ENCODE measurements at places on chromosomes 11 and 22. TPM values are rescaled to one million over a fixed set of nuclear protein-coding genes. Genes with fewer than 3 reads are reported as not detected.
A peak's percentile ranks its signal among the peaks of the same experiment; 100 is the strongest.

The TSPAN32 gene
- 0.16 TPM for total RNA-seq

DNA sequence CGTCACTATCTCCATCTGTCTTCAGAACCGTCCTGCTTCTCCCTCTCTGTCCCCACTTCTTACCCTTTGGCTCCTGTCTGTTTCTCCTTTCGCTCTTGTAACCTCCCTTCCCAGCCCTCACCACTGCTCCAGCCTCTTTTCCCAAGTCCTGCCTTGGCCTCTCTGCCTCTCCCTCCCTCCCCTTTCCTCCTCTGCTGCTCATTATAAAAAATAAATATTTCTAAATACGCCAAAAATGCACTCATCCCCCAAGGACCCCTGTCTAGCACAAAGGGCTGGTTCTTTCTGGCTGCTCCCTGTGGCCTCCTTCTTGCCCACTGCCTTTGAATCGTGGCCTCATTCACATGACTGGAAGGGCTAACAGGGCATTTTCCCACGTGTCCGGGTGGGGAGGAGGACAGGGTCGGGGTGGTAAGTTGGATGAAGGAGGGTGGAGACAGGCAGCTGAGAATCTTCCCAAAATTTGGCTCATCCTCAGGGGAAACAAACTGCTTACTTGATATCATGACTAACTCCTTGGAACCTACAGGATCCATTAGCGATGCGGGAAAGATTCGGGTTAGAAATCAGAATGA, 26.4 kb upstream of the OAF start:
- no peak for DNase-seq

- peak; percentile 89 for DNase-seq
Measured at GRCh38 chr22:38218661-38219622, 17.1 kb downstream of the MAFF start.

GRCh38 chr22:42992886-42993479, 22.0 kb downstream of the PACSIN2 start:
- DNase-seq: no peak

The TSPAN18 gene
- total RNA-seq: 4.5 TPM

- DNase-seq: no peak
Measured at GRCh38 chr11:616320-617198, 809 bp upstream of the IRF7 start.

GRCh38 chr11:119863851-119864601, 135.0 kb upstream of the NECTIN1 start:
- peak; percentile 85 for DNase-seq

GRCh38 chr22:44396727-44397722, 84.3 kb upstream of the SHISAL1 start:
- peak; percentile 3 for DNase-seq

The ARHGEF17 gene
- 32.0 TPM for total RNA-seq

All from transverse colon (tissue), 4 donors.